ENCODE measurements at places on chromosomes 1 and 21.

DNA sequence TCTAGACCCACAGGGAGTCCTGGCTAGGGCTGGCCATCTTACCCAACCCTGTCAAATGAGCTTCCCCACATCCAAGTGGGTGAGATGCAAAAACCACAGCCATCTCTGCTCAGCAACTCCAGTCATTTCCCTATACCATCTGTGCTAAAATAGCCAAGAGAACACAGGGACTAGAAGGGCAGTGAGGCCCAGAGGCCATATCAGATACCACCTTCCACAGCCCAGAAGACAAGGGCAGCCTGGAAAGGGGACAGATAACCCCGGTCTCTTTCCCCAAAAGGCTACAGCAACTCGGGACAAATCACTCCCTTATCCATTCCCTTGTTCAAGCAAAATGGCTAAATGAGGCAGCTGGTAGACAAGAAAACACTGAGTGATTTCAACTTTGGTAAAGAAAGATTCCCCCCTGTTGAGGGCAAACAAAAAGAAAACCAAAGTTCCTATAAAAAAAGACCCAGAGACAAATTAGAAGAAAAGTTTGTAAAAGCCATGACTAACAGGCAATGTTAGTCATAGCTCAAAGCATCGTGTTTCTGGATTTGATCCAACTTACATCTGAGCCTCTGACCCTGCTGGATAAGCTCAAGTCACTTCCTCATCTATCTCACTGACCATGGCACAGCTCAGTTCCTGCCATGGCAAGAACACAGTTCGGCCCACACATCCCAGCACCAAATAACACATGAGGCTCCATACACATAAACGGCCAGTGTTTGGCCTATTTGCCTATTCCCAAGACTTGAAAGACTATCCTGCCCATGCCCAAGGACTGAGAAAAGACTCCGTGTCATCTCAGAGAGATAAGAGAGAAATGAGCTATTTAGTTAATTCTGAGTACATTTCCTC lies 3.1 kb downstream of the LAMB3 start:
- DNase-seq: peak; percentile 29

DNA sequence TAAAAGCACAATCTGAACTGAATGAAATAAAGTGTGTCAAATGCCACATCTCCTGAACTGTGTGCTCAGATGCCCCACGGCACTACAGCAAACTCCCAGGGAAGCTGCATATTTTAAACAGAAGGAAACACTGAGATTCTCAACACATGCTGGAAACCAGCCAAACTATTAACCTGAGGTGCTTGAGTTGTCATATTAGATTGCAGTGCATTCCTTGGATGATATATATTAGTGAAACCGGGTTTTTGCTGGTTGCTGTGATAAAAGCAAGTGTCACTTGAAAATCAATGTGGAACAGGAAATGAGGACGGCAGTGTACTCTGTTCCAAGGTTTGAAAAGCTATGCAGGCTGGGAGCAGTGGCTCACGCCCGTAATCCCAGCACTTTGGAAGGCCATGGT lies 8.7 kb downstream of the SYNJ1 start:
- no peak for DNase-seq

GRCh38 chr1:153627715-153628626 lies at the start of gene S100A1:
TSS of gene S100A1 (plus strand) at chr1:153628434. CDS start at chr1:153630522, 2,088 bp downstream.
- DNase-seq: no peak

GRCh38 chr1:4000811-4001251 lies 100.8 kb upstream of the C1orf174 start:
- DNase-seq: no peak

DNA sequence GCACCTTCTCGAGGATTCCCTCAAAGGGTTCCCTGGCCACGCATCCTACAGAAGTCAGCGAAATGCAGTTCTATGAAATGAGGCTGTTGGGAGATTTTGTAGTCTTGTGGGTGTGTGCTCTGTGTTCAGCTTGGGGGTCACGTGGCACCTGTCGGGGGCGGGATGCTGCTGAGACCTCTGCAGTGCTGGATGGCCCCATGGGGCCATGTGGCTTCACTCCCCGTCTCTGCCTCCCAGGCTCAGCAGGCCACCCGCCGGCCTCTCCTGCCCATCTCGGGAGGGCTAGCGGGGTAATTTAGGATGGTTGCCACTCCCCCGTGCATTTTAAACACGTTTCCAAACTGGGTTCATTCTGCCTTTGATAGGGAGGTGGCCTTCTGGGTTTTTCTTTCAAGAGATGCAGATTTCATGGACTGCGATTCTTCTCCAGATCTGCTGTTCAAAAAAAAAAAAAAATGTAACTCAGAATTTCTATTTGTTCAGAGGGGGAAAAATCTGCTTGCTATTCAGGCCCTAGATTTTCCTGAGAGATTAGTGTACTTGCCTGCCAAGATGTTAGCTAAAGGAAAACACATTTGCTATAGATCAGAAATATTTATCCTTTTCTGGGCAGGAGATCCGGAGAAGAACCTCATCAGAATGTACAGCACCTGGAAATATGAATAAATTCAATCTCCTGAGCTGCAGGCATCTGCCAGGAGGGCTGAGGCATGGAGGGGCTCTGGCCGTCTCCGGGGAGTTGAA lies 277.2 kb upstream of the VAMP3 start:
- DNase-seq: no peak

DNA sequence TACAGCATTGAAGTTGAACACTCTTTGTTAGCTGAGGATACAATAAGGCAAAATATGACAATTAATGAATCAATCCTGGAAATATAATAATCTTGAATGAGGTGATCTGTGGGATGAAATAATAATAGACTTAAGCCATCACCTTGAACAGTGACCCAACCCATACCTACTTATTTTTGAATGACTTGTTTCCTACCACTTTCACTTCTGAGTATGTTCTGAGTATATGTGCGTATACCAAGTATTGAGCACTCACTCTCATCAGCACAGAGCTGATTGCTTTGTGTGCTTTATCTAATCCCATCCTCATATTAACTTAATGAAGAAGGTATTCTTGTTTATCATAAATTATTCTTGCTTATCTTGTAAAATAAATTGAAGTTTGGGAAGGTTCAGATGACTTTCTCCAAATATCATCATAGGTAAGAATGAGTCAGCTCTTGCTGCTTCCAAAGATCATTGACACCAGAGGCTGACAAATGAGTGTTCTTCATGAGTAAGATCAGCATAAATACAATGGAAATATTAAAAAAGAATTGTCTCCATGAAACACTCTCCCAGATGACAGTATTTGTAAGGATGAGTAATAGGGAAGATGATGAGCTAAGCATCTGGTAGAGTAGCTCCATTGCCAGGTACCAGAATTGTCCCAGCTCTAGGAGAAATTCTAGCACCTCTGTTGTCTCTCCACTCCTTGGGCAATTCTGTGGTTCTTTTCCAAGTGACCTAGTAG lies 198.1 kb upstream of the KIAA0040 start:
- DNase-seq: no peak

DNA sequence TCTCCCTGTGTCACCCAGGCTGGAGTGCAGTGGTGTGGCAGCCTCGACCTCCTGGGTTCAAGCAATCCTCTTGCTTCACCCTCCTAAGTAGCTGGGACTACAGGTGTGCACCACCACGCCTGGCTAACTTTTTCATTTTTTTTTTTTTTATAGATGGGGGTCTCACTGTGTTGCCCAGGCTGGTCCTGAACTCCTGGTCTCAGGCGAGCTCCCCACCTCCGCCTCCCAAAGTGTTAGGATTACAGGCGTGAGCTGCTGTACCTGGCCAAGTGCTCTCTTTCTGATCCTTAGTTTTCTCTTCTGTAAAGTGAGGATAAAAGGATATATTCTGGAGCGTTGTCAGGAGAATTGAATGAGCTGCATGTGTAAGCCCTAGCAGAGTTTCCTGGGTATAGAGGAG lies 68.7 kb downstream of the GALNT2 start:
- no peak for DNase-seq

DNA sequence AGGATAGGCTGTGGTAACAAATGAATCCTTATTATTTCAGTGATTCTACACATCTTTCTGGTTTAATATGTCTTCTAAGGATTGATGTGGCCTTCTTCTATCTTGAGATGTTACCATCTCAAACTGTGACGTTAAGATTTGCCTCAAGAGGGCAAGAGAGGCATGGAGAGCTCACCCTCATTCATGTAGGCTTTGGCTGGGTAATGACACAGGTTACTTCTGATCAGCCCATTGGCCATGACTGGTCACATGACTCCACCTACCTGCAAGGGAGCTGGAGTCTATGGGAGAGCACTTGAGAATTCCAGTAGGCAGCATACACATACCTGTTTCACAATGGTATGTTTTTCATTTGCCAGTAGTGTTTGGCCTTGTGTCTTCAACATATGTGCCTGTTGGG lies 30.0 kb downstream of the CACHD1 start:
- DNase-seq: no peak

GRCh38 chr1:41452704-41453290 lies 31.7 kb downstream of the EDN2 start:
- DNase-seq: no peak

- no peak for DNase-seq
Measured at GRCh38 chr1:226371027-226371694, 36.7 kb downstream of the PARP1 start.

- no peak for DNase-seq
Measured at GRCh38 chr1:160519642-160520435, 3.2 kb downstream of the SLAMF6 start.

- DNase-seq: no peak
Measured at GRCh38 chr21:41650526-41651145, 116.2 kb downstream of the RIPK4 start.

DNA sequence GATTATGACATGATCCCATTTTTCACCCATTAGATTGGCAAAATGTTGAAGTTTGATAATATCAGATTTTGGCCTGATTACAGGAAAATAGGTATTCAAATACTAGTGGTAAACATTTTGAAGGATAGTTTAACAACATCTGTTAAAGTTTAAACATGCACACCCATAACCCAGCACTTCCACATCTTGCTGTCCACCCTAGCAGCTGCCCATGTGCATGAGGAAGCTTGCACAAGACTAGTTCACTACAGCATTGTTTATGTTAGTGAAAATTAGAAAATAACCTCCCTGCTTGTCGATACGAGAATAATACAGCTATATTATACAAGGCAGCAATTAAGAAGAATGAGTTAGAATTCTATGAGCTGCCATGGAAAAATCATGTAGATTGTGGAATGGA lies 127.6 kb downstream of the C1orf21 start:
- no peak for DNase-seq

DNA sequence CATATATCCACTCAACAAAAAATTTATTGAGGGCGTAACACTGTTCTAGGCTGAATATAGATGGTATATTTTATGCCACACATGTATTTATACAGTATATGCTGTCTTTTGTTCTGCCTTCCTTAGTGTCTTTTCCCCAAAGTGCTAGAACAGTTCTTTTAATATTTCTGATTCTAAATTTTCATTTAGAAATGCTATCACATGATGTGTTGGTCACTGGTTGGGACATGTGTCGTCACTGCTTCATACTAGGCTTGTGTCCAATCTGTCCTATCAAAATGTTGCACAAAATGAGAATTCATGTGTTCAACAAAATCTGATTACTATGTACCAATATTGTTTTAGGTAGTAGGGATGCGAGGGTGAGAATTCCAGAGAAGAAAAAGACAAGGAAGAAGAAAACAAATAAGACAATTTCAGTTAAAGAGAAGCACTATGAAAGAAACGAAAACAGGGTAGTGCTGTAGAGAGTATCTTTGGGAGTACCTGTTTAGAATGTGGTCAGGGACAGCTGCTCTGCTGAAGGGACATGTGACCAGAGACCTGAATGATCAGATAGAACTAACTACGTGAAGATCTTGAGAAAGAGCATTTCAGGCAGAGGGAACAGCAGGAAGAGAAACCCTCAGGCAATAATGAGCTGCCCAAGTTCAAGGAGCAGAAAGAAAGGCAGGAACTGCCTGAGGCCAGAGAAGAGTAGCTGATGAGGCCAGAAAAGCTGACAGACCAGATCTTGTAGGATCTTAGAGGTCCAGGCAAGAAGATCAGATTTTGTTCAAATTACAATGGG lies 1.3 kb downstream of the KMO start:
- DNase-seq: no peak

DNA sequence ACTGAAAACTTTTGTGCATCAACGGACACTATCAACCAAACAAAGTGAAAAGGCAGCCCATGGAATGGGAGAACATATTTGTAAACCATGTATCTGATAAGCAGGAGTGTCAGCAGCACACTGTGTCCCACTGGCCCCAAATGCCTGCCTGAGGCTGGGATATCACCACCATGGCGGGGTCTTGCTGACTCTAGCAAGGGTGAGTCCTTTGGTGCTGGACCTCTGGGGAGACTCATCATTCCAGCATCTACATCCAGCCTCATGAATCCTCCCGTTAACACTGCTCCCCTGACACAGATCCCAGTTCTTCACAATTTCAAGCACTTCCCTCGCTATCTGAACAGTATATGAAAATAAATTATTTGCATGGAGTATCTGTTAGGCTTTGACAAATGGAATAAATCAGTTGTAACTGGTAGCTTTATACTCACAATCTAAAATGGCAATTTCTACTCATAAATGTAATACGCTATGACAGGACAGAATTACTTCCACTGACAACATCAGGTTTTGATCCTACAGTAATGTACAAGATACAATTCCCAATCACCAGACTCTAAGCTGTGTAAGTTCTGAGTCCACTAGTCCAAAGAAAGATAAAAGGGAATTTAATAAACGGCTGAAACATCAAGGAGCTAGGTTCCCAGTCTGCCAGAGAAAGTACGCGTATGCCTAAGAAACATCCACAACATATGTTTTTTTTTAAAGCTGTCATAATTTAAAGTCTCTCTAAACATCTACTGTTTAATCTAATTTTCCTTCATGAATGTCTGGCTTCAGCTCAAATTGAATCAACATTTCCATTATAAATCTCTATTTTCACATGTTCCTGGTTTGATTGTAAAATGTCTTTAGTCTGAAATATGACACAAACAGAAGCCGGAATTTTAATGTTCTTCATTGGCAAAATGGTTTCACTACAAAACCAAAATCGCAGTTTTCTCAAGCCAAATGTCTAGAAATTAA lies 95.1 kb downstream of the SIPA1L2 start:
- no peak for DNase-seq

DNA sequence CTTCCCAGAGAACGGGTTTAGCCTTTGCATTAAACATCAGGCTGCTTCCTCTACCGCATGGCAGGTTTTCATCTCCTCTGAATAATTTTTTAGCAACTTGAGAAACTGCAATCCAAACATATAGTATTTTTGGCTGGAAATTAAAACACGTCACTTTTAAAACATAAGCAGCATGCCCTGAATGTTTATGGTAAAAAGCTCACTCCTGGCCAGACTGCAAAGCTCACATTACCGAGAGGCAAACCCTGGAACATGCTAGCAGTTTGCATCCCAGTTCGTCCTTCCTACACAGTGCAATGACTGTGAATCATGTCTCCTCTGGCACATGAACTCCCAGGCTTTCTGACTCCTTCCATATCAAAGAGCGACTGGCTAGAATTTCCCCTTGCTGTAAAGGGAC lies 312.3 kb downstream of the RRAGC start:
- DNase-seq: no peak

- DNase-seq: no peak
Measured at GRCh38 chr1:245710961-245711903, 556.4 kb downstream of the KIF26B start.

DNA sequence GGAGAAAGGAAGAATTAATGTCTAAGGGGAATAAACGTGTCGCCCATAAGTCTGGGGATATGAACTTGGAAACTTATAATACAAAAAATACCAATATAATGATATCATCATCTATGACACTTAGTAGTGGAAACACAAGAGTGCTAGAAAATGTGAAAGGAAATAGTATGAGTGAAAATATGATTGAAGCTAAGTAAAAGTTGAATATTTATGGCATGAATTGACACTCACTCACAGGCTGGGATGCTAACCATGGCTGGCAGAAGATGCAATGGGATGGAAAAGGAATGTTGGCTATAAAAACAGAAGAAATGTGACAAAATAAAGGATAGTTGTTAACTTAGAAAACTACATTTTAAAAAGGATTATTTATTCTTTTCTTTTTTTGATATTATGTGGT lies 120.1 kb downstream of the XPR1 start:
- DNase-seq: no peak

Data from bone marrow (tissue), 2 donors.